ENCODE measurements at places on chromosomes 4 and X.

GRCh38 chr4:53321151-53321983, 44.5 kb downstream of the SCFD2 start:
- DNase-seq: no peak

GRCh38 chr4:52825460-52826090, 36.5 kb upstream of the RASL11B start:
- no peak for DNase-seq

DNA sequence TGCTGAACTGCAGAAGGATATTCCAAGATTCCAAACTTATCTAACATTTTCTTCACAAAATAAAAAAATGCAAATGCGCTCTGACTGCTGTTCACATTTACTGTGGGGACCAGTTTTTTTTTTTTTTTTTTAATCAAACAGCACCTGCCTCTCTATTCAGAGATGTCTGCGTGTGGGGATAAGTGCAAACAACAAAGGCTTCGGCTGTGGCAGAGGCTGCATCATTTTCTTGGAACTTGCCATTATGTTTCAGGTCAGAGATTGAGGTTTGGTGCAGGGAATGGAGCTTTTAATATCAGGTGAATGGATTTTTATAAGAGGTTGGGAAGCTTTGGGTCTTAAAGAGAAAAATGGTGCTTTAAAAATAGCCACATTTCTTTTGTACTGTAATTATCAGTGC, 78.2 kb upstream of the TET2 start:
- DNase-seq: no peak

- no peak for DNase-seq
Observed at GRCh38 chr4:1619151-1619672, 64.9 kb downstream of the FAM53A start.

DNA sequence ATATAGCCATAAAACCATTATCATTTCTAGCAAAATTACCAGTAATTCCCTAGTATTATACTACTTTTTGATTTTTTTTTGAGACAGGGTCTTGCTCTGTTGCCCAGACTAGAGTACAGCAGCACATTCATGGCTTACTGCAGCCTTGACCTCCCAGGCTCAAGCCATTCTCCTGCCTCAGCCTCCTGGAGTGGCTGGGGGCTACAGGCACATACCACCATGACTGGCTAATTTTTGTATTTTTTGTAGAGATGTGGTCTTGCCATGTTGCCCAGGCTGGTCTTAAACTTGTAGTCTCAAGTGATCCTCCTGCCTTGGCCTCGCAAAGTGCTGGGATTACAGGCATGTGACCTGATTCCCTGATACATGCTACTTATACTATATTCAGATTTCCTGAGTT, 13.7 kb downstream of the N4BP2 start:
- no peak for DNase-seq

- no peak for DNase-seq
Observed at GRCh38 chr4:85431881-85432485, 43.0 kb upstream of the ARHGAP24 start.

DNA sequence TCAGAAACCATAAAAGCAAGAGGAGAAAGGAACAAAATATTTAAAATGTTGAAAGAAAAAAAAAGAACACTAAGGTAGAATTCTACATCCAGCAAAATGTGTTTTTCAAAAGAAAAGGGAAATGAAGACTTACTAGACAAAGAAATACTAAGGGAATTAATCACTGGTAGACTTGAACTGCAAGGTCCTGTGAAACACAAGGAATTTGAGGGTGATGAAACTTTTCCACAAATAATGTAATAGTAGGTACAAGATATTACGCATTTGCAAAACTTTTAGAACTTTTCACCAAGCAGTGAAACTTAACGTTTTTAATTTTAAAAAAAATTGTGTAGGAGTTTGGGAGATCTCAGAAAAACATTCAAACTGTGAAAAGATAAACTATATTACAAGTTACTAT, 180.3 kb upstream of the MAGEB16 start:
- DNase-seq: no peak

- no peak for DNase-seq
Observed at GRCh38 chr4:176478076-176478475, 158.3 kb downstream of the SPCS3 start.

DNA sequence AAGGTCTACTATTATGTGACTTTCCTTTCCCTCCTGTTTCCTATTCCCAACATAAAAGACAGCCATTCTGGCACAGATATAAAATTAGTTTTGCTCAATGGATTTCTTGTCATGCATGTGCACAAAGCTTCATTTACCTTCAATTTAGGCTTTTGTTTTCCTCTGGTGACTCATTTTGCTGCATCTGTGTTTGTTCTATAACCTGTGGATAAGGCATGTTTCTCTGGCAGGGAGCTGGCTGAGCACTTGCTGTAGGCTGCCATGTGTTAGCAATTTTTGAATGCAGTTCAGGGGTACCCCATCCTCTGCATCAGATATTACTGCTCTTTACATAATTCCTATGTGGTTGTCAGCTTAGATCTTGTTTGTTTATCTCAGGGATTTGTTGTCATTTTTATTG, 202.8 kb upstream of the GRID2 start:
- peak; percentile 14 for DNase-seq

DNA sequence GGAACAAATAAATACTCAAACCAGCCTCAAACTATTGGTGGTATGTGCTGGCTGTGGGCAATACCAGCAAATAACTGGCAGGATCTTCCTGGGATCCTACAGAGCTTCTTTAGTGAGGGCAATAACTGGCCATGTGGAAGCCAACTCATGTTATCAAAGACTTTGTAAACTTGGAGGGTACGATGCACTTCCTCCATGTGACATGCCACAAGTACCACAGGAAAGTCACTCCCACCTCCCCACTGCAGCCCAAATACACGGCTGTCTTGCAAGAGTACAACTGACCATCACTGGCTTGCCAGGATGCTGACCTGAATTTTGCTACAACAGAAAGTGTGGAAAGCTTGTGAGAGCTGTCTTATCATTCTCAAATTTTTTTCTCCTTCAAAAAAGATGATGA, 93.3 kb upstream of the MAML3 start:
- no peak for DNase-seq

GRCh38 chrX:46125111-46125510, 420.1 kb downstream of the ZNF674 start:
- no peak for DNase-seq

- DNase-seq: no peak
Observed at GRCh38 chr4:110503270-110504083, 27.5 kb downstream of the ENPEP start.

- no peak for DNase-seq
Observed at GRCh38 chr4:24589448-24589847, 5.1 kb upstream of the DHX15 start.

GRCh38 chrX:27915617-27916016, 65.6 kb downstream of the DCAF8L1 start:
- DNase-seq: no peak

- no peak for DNase-seq
Observed at GRCh38 chr4:147136310-147136709, 190.6 kb upstream of the TTC29 start.

GRCh38 chr4:62130637-62131036, 930.5 kb downstream of the ADGRL3 start:
- no peak for DNase-seq

- DNase-seq: no peak
Observed at GRCh38 chr4:188316391-188316790, 177.2 kb downstream of the TRIML1 start.

- no peak for DNase-seq
Observed at GRCh38 chrX:65581661-65582339, 47.2 kb upstream of the LAS1L start.

- no peak for DNase-seq
Observed at GRCh38 chr4:36140421-36140820, 103.9 kb downstream of the ARAP2 start.

DNA sequence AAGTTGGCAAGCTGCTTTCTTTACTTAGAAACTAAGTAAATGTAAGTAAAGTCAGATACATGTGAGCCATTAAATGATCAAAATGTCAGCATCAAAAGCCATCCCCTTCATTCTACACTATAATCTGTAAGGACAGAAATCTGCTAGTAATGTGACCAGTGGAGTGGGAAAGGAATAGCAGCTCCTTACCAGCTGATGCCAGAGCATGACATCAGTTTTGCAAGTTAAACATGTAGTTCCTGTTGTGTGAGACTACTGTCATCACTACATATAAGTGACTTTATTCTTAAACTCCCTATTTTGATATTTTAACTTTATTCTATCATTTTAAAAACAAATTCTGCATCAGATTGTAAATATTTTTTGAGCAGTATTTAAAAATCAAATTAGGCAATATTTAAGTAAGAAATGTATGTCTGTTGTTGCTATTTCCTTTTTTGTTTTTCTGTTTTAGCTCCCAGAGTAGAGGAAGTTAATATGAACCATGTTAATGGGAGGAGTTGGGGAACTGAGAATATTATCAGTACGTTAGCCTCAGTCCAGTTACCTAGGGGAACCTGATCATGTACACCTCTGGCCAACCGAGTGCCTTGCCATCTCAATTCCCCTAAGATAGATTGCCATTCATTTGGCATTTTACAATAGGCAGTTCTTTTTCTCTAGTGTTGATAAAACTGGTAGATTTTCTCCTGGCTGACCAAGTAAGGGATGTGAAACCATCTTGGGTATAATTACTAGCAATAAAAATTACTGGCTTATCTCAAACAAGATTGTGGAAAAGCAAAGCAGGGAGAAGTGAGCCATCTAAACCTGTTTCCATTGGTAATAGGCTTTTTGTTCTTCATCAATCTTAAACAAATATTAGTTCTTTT, 34.7 kb downstream of the CCNI start:
- DNase-seq: no peak

- no peak for DNase-seq
Observed at GRCh38 chr4:123786920-123787319, 390.3 kb downstream of the SPRY1 start.

DNA sequence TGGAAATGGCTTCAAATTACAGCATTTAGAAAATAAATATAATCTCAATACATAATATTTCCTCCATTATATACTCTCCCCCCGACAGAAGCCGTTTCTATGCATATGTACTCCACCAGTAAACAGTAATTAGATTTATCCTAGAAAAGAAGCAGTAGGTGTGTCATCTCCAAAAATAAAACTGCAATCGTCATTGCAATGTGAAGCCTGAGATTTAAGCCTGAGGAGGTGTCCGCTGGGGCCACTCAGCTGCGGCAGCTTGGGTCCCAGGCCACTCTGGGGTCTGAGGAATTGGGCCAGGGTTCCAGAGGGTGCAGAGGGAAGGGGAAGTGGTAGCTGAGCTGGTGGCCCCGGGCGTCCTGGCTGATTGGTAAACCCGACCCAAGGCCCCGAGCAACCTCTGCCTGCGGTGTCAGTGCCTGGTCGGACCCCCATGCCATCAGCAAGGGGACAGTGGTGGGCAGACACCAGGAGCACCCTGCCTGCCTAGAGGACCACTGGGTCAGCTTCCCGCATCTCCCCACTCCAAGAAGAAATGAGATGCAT, 7.8 kb upstream of the MXD4 start:
- DNase-seq: no peak

DNA sequence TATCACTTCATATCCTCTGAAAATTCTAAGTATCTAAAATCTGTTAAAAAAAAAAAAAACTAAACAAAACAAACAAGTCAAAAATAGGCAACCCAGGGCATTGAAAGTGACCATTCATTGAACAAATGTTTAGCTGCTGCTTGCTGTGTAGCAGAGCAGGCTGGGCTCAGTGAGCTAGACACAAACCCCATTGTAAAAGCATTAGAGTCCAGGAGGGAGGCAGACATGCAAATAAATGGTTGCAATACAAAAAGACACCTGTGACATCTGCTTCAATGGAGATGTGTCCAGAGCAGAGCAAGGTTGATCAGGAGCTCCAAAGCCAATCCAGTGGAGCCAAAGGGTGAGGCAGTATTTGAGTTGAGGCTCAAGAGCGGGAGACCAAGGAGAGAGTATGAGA, 267.3 kb upstream of the GATB start:
- no peak for DNase-seq

- no peak for DNase-seq
Observed at GRCh38 chrX:134619838-134620237, 38.4 kb downstream of the PLAC1 start.

DNA sequence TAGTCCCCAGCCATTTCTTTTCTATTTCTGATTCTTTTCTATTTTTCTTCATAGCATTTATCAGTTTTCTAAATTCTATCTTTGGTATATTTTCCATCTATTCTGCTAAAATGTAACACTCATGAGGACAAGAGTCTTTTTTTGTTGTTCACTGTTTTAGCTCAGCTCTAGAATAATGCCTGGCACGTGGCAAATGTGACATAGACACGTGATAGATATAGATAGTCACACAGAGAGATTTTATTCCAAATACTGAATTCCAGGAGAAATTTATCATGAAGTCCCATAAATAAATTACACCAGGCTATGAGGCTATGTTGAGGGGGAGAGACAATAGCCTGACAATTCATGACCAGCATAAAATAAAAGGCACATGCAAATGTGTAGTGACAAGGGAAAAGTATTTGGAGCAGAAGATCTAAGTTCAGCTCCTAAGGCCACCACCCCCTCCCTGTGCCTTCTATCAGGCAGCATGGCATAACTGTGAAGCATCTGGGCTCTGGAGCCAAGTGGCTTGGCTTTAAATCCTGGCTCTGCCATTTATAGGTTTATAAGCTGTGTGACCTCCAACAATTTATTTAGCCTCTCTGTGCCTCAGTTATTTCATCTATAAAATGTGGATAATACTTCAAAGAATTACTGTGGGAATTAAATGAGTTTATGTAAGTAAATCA, 25.7 kb upstream of the PPARGC1A start:
- DNase-seq: no peak

DNA sequence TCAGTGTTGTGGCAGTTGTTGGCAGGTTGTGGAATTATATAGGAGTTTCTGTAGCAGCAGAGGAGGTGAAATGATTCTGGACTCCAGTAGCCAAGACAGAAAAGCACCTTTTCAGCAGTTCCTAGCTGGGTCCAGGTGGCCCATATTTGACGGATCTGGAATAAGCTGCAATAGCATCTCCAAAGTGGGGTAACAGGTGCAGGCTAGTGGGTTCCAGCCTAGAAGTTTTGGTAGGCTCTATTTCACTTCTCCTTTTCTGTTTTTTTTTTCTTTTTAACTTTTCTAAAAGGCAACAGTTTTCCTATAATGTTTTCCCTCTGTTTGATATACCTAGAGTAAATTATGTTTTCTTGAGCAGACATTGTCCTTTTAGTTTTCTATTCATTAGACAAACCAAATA, 392.5 kb downstream of the C4orf33 start:
- no peak for DNase-seq

DNA sequence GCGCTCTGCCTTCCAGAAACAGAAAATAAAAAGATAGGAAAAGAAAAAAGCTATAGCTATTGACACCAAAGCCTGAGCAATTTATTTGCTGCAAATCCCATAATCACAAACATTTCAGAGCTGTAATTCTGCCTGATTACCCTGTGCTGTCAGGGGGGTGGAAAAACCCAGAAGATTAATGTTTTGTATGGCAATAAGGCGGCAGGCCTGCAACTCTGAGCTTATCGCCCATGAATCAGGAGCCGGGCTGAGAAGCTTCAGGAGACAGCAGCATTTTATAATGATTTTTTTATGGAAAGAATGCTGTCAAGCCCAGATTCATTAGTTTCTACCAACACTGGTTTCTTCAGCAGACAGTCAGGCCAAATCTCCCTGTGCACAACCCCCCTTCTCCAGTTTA, 82.6 kb upstream of the TMEM164 start:
- no peak for DNase-seq
